ENCODE measurements at places on chromosomes 7 and 10.

DNA sequence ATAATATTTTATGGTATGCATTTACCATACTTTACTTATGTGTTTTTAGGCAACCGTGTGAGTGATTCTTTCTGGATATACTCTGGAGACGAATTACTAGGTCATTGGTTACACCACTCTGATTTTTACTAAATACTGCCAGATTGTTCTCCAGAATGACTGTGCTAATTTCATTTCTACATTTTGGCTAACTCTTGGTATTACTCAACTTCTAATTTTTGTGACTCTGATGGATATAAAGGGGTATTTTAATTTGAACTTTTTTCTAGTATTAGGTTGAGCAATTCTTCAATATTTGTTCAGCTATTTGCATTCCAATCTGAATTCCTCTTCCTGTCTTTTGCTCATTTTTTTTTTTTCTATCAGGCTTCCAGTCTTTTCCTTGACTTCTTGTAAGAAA, 223.6 kb downstream of the MDFIC start:
- DNase-seq = no peak

DNA sequence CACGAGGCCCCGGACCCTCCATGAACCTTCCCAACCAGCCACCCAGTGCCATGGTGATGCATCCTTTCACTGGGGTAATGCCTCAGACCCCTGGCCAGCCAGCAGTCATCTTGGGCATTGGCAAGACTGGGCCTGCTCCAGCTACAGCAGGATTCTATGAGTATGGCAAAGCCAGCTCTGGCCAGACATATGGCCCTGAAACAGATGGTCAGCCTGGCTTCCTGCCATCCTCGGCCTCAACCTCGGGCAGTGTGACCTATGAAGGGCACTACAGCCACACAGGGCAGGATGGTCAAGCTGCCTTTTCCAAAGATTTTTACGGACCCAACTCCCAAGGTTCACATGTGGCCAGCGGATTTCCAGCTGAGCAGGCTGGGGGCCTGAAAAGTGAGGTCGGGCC, 90.6 kb upstream of the PDCD4 start:
- no peak for DNase-seq

DNA sequence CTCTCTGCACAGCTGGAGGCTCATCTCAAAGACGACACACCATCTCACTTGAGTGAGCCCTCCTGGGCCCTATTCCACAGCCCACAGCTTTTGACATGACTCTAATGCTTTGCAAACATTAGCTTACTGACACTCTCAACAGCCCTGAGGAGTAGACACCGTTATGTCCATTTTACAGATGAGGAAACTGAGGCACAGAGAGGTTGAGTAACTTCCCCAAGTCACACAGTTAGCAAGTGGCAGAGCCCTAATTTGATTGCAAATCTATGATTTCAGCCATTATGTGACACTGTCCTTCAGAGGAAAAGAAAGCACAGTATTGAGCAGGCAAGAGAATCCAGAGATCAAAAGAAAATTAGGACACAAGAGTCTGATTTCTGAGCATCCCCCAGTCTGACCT, 16.0 kb downstream of the SLC25A13 start:
- DNase-seq = no peak

- DNase-seq = no peak
Observed at GRCh38 chr7:25549271-25549921, 321.1 kb upstream of the NPVF start.
